ENCODE measurements at places on chromosomes 4 and X.

DNA sequence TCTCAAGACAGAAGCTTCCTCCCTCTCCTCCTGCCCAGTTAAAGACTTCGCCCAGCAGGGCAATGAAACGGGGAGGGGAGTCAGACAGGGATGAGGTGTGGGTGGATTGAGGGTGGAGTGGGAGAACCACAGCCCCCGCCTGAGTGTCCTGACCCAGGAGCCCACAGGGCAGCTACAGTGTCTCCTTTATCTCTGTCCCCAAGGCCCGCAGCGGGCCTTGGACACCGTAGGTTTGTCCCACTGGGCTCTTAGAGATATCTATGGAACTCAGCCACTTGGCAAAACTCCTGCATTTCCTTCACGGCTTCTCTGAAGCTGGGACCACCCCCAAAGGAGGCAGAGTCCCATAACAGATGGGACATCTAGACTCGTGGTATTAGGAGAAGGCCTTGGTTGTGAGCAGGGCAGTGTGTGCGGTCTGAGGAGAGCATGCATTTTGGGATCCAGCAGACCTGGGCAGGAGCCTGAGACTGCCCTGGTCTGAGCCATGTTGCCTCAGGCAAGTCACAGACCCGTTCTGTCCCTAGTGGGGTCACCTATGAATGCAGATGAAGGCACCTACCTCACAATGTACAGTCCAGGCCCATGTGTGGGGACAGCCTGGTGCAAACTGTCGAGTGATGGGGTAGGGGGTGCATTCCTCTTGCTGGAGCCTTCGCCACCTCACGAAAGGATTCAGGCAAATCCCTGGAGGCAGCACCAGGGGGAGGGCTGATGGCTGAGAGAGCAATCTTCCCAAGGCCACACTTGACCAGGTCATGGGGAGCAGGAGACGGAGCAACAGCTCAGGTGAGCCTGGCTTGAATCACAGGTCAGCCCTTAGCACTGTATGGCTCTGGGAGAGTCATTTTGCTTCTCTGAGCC is 225.7 kb upstream of the PSAPL1 start:
- no peak for DNase-seq

GRCh38 chr4:4430492-4431195 is 43.7 kb downstream of the NSG1 start:
- DNase-seq: no peak

DNA sequence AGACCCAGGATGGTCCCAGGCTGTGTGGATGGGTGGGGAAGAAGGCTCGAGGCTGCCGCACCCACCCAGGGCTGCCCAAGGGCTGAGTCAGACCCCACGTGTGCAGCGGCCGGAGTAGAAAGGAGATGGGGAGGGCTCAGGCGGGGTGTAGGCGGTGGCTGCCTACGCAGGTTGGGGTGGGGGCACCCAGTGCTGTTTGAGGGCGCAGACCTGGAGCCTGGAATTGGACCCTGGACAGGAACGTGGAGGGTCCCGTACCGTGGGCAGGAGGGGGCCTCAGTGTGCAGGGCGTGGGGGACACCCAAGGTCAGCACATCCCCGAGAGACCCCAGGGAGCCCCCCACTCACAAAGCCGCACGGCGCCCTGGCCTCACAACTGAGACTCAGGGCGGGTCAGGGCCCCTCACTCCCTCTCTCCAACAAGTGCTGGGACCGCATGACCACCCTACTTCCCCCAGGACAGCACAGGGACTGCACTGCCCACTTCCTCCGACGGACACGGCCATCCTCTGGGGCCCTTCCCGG is 79.9 kb downstream of the FAM53A start:
- DNase-seq: no peak

DNA sequence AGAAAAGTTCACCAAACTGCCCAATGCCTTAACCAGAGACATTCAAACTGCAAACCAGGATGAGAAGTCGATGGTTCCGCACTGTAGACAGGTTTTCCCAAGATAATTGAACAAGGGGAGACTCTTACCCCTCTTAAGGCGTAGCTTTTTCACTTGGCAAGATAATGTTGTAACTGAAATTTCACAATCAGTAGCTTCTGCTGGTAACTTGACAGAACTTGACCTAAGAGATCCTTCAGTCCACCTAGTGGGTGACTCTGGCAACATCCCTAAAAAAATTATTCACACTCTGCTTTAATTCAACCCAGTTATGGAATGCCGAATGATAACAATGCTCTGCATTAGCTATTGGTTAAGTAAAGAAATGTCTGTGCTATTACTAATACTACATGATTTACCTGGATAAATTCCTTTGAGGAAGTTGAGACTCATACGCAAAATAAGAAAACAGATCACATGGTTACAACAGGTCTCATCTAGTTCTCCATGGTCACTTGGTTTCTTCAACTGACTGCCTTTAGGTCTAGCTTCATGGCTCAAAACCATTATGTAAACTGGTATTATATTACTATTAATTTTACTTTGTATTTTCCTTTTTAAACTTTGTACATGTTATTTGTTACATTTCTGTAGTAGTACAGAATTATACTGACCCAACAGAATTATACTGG is 9.1 kb downstream of the ELF2 start:
- no peak for DNase-seq

DNA sequence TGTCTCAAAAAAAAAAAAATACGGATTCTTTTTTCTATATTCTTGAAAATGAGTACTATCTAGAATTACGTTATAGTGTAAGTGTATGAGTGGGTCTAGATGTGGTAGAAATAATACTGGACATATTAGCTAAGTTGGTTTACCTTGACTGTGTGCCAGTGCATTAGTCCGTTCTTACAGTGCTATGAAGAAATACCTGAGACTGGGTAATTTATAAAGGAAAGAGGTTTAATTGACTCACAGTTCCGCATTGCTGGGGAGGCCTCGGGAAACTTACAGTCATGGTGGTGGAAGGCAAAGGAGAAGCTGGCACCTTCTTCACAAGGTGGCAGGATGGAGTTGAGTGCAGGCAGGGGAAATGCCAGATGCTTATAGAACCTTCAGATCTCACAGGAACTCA is 92.4 kb downstream of the ARHGAP10 start:
- DNase-seq: no peak

DNA sequence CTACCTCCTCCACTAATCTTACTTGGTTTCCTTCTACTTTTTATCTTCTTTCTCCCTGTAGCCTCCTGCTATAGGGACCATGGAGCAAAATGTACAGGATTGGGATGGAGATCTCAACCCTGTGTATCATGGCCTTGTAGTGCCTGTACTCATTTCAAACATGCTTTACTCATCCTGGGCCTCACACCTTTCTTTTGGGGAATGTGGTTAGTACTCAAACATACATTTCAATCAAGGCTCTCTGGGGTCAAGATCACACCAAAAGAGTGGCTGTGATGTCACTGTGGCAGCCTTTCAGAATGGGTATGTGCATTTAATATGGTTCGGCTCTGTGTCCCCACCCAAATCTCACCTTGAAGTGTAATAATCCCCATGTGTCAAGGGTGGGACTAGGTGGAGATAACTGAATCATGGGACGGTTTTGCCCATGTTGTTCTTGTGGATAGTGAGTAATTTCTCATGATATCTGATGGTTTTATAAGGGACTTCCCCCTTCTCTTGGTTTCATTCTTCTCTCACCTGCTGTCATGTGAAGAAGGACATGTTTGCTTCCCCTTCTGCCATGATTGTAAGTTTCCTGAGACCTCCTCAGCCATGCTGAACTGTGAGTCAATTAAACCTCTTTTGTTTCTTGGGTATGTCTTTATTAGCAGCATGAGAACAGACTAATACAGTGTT is 205.1 kb downstream of the RASL11B start:
- DNase-seq: no peak

GRCh38 chrX:19863857-19864223 is 23.6 kb downstream of the SH3KBP1 start:
- DNase-seq: no peak

DNA sequence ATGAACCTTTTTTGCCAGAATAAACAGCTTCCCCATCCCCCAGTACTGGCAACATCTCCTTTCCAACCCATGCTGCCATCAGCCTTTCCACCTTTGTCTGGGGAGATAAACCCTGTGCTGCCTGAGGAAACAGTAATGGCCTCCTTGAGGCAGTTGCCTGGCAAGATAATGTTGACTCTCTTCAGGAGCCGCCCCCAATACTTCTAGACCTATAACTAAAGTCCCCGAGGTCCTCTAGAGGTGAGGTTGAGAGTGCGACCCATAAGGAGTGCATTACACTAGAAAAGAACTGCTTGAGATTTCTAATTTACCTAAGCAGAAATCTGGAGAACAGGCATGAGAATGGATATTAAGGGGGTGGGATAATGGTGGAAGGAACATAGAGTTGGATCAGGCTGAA is 963.2 kb upstream of the PCDH7 start:
- no peak for DNase-seq

GRCh38 chrX:39205467-39205866 is 404.2 kb downstream of the MID1IP1 start:
- no peak for DNase-seq

GRCh38 chrX:129493643-129494042 is 29.6 kb downstream of the SMARCA1 start:
- DNase-seq: no peak

GRCh38 chrX:101163166-101163565 is 56.4 kb upstream of the DRP2 start:
- DNase-seq: no peak

- no peak for DNase-seq
Measured at GRCh38 chr4:40992472-40993295, 221.7 kb downstream of the APBB2 start.

GRCh38 chr4:153661215-153661822 is 22.8 kb upstream of the TLR2 start:
- DNase-seq: no peak

DNA sequence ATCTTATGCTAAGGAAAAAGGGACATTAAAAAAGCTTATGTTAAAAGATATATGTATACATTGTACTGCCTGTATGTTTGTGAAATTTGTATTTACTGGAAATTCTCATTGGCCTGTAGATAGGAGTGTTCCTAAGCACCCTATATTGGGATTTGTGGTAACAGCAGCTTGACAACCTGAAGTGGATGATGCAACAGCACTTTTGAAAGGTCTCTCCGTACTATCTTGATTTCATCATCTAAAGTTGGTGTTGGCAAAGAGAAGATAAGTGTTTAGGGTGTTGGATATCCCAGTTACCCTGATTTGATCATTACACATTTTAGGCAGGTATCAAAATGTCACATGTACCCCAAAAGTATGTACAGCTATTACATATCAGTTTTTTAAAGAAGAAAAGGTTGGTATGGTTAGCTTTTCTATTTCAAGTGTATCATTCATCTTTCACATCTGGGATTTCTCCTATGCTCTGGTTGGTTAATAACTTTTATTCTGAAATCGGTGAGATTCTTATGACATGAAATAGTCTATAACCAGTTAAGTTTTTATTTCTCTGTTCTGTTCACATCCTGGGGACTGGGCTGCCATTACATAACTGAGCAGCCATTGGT is 10.3 kb downstream of the HADH start:
- DNase-seq: no peak

GRCh38 chr4:102543030-102543928 is 42.1 kb downstream of the NFKB1 start:
- DNase-seq: no peak

DNA sequence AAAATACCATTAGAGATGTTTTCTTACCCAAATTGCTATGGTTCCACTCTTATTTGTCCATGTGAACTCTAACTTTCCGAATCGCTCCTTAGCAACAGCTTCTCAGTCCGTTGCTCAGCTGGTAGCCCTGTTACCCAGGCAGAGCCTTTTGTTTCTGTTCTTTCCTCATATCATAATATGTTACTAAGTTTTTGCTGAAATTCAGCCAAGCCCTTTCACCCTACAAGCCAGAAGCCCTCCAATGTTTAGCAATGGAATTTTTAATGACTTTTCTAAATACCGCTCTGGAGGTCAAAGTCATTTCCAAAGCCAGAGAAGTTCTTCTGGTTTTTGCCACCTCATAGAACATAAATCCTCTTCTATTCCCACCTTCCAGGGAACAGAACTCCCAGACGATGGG is 1029.5 kb downstream of the C4orf33 start:
- peak; percentile 25 for DNase-seq

GRCh38 chr4:156578005-156578404 is 393.6 kb downstream of the PDGFC start:
- no peak for DNase-seq

- no peak for DNase-seq
Measured at GRCh38 chr4:16993956-16994840, 95.8 kb upstream of the LDB2 start.

- no peak for DNase-seq
Measured at GRCh38 chrX:31323658-31324057, 251.8 kb upstream of the FTHL17 start.

- DNase-seq: no peak
Measured at GRCh38 chr4:48071191-48071590, 54.6 kb downstream of the NIPAL1 start.

DNA sequence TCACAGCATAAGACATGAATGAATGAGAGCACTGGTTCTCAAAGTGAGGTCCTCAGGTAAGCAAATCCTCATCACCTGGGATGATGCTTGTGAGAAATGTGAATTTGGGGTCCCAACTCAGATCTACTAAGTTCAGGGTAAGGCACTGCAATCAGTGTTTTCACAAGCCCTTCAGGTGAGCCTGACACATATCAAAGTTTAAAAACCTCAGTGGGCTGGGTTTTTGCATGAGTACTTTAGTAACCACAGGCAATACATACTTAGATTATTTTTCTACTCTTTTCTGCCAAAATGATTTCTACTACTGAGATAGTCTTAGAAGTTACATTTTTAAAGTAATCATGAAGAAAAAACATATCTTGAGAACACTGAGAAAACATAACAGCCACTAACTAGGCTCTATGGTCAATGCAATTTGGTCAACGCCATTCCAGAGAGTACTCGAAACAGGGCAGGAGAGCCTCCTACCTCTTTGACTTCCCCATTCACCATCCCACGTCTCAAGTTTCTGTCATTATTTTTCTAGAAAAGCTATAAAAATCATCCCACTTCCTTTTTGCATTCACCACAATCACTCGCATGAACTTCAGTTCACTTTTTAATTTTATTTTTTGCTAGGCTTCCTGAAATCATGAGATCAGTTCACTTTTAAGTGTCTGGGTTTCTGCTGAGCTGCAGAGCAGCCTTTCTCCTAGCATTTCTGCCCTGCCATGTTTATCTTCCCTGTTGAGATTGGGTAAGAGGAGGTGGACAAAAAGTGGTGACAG is 73.8 kb downstream of the MFAP3L start:
- DNase-seq: no peak

GRCh38 chrX:130680164-130681035 is 222.6 kb downstream of the ENOX2 start:
- no peak for DNase-seq

GRCh38 chrX:101677028-101677427 is 17.4 kb upstream of the ARMCX2 start:
- no peak for DNase-seq

DNA sequence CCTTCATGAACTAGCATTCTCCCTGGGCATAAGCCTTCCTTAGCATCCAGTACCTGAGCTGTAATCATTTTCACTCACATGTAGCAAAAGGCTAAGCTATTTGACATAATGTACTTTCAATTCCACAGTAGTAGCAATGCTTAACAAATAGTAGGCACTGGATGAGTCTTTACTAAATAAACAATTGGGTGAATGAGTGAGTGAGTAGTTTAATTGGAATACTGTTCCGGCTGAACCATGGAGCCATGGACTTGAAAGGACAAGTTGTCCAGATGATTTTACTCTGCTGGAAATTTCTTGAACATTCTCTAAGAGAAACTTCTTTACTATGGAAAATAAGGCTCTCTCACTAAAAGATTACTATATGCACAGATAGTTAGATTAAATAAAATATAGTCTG is 159.3 kb downstream of the FAM47B start:
- DNase-seq: no peak

Data from right hindlimb (tissue), 1 donor.